ENCODE measurements at places on chromosomes 3 and 15.

GRCh38 chr3:29263476-29263875 is 17.4 kb upstream of the RBMS3 start:
- DNase-seq: no peak

DNA sequence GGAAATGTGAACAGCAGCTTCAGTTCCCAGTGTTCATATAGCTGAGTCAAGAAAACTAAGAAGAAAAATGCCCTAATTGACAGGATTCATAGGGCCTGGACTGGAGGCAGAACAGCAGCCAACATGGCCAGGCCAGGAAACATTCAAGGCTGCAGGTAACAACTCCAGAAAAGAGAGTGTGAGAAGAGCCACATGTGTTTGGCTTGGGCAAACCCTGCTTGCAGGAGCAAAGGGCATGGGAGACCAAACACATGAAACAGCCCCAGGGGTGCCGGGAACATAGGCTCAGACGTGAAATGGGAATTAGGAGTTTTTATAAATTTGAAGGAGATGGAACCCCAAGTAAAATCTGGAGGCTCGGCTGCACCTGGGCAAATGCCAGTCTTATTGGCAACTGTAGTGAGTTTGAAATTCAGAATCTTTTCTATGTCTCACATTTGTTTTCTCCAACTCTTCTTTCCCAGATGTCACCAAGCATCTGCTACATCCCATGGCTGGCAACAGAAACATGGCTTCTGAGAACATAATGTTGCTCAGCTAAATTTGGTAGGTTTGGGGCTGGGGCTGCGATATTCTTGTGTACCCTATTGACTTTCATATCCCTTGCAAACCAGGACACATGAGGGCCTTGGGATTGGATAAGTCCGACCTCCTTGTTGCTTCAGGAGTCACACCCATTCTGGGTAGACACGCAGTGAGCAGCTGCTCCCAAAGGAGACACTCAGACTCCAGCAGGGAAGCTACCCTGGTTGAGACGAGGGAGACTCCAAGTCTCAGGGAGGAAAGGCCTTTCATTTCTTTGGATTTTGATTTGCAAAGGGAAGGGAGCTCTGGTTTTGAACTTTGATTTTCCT is 98.9 kb upstream of the CLSTN2 start:
- no peak for DNase-seq

GRCh38 chr3:69861556-69861955 is 122.3 kb downstream of the MITF start:
- DNase-seq: no peak

DNA sequence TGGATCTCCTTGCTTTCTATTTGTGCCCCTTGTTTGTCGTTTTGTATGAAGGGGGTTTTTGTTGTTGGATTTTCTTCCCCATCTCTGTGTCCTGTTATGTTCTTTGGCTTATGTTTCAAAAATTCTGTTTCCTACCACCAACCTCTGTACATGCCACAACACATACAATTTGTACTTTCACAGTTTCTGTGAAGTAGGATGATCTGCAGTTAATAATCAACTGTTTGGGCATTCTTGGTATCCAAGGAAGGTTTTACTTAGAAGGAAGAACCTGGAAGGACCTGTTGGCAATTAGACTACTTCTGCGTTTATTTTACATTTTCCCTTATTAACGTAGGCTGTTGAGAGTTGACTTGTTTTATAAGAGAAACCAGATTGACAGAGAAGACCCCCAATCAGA is 8.3 kb downstream of the SETD5 start:
- no peak for DNase-seq

- DNase-seq: no peak
These were observed 85.6 kb downstream of the TJP1 start for GRCh38 chr15:29736744-29737020.

DNA sequence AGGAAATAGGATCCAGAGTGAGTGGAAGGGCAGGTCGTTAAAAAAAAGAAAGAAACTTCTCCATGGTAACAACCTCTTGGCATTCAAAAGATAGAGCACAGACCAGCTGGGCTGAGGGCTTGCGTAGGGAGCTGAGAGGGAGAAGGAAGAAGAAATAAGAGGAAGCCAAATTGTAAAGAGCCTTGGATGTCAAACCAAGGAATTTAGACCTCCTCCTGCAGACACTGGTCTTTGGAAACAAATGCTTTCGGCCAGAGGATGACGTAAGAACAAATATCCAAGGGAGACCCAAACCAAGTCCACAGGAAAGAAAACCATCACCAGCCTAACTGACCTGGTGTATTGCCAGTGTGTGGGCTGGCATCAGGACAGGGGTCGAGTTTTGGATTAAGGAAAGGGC is 155.2 kb downstream of the UACA start:
- DNase-seq: no peak

DNA sequence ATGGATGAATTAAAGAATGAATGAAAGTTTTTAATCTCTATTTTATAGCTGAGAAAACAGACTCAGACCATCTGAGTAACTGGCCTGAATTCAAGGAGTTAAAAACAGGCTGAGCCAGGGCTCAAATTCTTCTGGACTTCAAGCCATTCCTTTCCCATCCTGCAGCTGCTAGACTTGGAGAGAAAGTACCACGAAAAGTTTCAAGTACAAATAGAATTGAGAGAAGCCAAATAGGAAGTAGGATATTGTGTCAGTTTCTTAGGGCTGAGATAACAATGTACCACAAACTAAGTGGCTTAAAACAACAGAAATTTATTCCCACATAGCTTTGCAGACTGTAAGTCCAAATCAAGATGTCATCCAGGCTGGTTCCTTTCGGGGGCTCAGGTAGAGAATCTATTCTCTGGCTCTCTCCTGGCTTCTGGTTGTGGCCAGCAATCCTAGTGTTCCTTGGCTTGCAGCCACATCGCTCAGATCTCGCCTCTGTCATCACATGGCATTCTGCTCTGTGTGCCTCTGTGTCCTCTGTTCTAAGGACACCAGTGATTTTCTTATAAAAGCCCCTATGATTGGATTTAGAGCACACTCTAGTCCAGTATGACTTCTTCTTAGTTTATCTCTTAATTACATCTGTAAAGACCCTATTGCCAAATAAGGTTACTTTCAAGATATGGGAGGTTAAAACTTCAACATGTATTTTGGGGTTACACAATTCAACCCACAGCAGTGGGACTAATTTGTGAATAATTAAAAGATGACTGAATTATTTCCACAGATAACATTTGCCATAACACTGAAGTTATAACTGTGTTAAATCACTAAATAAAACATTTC is 25.7 kb upstream of the GOLIM4 start:
- DNase-seq: no peak

- DNase-seq: no peak
These were observed 763 bp downstream of the KBTBD8 start for GRCh38 chr3:66998904-66999235.

- no peak for DNase-seq
These were observed 2.6 kb downstream of the ST3GAL6 start for GRCh38 chr3:98765721-98766120.

GRCh38 chr3:106068381-106068780 is 199.6 kb upstream of the CBLB start:
- no peak for DNase-seq

- DNase-seq: no peak
These were observed 103.8 kb downstream of the ADCY5 start for GRCh38 chr3:123344907-123345594.

GRCh38 chr3:115354010-115354409 is 206.9 kb upstream of the ZBTB20 start:
- DNase-seq: no peak

- peak; percentile 22 for DNase-seq
These were observed 692 bp upstream of the C15orf39 start for GRCh38 chr15:75200765-75201615.

DNA sequence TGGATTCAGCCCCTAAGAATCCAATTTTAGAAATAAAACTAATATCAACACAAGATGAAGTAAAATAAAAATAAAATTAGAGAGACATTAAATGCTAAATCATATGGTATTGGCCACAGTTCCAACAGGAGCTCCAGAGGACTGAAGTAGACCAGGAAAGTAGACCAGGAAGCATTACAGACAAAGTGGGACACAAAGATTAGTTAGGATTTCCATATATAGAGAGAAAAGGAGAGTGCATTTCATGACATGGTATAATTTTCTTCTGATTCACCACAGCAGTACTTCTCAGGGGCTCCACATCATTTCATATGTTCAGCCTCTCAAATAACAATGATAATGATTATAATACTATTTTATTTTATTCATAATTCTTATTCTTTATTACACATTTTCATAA is 18.3 kb downstream of the FGF7 start:
- DNase-seq: no peak

GRCh38 chr3:72344647-72345046 is 503.6 kb downstream of the SHQ1 start:
- DNase-seq: no peak

GRCh38 chr3:89221924-89222323 is 114.5 kb downstream of the EPHA3 start:
- no peak for DNase-seq

- no peak for DNase-seq
These were observed 15.3 kb upstream of the TBC1D21 start for GRCh38 chr15:73858062-73858461.

- no peak for DNase-seq
These were observed 595.8 kb downstream of the NLGN1 start for GRCh38 chr3:173993299-173993698.

- no peak for DNase-seq
These were observed 38.8 kb upstream of the ANKRD34C start for GRCh38 chr15:79243723-79244122.

GRCh38 chr15:55799291-55800212 is 56.6 kb upstream of the PRTG start:
- no peak for DNase-seq

GRCh38 chr15:87620393-87620792 is 636.1 kb downstream of the NTRK3 start:
- no peak for DNase-seq

DNA sequence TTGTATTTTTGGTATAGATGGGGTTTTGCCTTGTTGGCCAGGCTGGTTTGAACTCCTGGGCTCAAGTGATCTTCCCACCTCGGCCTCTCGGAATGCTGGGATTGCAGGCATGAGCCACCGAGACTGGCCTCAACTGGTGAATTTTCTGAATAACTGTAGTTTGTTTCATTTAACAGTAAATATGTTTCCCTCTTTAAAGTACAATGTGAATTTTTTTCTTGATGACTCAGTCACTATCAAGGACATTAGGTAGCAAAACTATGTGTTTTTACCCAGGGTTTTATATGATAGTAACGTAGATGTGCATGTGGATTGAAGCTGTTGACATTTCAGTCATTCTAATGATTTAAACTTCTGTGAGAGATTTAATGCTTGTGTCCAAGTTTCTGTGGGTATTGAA is 40.2 kb upstream of the MAPKBP1 start:
- no peak for DNase-seq

GRCh38 chr3:197027896-197028727 is 1.5 kb downstream of the MELTF start:
- DNase-seq: no peak

DNA sequence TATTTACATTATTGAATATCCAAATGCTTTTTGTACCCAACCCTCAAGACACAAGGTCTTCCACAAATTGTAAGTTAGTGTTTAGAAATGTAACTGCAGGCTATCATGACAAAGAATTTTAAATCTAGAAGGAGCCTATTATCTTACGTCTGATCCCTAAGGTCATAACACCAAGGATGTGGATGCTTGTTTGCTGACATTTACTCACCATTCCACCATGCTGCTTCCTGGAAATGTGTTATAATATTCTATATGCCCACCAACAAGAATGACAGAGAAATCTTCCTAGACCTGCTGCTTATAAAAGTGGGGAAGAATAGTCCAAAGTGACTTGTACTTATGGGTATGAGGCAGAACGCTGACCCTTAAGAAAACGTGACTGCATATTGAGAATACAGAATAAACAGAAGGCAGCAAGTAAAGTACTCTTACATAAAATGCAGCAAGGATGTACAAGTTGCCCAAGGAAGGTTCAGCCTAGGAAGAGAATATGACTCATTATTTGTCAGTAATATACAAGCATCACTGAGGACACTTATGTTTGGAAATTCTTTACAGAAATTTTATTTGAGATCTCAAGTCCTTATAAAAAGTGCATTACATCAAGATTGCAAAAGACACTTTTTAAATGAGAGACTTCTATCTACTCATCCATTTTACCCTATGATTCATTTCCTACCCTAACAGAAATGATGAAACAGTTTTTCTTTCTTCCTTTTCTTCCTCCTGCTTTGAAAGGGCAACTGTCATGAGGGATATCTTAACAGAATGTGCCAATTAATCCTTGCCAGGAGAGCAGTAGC is 59.6 kb downstream of the ESYT3 start:
- no peak for DNase-seq

DNA sequence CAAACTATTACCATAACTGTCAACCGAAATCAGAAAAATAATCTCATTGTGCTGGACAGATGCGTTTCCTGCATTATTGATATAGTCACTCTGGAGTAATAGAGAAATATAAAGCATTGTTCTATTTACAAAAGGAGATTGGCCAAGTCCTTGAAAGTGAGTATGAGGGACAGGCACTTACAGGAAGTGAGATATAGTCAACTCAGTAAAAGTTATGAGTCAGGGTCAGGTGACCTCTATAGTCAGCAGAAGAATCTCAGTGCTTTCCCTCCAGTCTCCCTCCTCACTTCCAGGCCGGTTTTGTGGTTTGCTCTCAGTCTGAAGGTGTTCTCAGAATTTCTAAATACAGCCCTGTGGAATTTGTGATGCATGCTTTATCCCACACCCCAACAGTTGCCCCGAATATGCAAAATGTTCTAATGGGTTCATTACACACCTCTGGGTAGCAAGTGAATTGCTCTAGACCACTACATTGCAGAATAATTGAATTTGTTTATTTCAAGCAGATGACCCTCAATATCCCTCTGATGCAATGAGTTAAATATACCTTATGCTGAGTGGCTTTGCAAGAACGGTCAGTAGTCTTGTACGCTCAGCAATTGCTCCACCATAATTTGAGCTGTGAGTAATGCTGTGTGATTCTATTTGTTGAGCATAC is 787.7 kb downstream of the MCTP2 start:
- no peak for DNase-seq

GRCh38 chr3:175777495-175777894 is 918.4 kb downstream of the NAALADL2 start:
- no peak for DNase-seq

DNA sequence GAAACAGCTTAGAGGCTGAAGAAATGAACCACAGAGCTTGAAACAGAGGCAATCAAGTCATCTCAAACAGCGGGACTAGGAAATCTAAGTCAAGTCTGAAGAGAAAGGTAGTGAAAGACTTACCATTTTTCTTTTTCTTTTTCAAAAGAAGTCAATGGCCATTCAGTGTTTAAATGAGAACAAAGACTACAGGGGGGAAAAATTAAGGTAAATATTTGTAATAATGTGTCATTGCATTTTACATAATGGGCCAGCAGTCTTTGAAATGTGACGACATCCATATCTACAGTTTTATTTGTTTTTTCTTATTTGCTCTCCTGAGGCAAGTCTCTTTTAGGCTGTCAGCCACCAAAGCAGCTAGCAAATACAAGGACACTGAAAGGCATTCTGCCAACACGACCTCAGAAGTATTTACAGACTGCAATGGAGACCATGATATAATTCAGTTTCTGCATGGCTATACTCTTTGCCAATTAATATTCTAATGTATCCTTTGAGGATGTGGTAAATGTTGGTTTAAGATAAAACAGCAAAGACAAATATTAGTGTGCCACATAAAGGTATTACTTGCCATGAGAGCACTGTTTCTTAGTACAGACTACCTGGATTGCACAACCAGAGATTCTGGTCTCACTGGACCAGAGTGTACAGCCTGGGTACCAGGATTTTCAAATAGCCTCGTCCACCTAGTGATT is 307.0 kb upstream of the THBS1 start:
- no peak for DNase-seq

GRCh38 chr15:101070502-101071273 is 151.5 kb downstream of the LRRK1 start:
- DNase-seq: no peak

GRCh38 chr3:108983051-108983450 is 29.4 kb upstream of the GUCA1C start:
- no peak for DNase-seq
